ENCODE measurements at places on chromosomes 6 and 20. TPM values are rescaled to one million over a fixed set of nuclear protein-coding genes. Genes with fewer than 3 reads are reported as not detected.

The DCBLD1 gene
- total RNA-seq = 29.6 TPM

The CALHM6 gene
- total RNA-seq = not detected

The PLAGL2 gene
- total RNA-seq = 4.6 TPM

- no peak for DNase-seq
Observed at GRCh38 chr6:35635601-35636597, 52.8 kb downstream of the FKBP5 start.

GRCh38 chr20:52311209-52311794, 119.7 kb upstream of the ZFP64 start:
- DNase-seq = no peak

GRCh38 chr6:109527989-109528388, 45.0 kb upstream of the ZBTB24 start:
- no peak for DNase-seq

Data from A172 (cell line).